Thoracic aorta (tissue), 2 donors: ENCODE measurements at places on chromosomes 2 and 18.

DNA sequence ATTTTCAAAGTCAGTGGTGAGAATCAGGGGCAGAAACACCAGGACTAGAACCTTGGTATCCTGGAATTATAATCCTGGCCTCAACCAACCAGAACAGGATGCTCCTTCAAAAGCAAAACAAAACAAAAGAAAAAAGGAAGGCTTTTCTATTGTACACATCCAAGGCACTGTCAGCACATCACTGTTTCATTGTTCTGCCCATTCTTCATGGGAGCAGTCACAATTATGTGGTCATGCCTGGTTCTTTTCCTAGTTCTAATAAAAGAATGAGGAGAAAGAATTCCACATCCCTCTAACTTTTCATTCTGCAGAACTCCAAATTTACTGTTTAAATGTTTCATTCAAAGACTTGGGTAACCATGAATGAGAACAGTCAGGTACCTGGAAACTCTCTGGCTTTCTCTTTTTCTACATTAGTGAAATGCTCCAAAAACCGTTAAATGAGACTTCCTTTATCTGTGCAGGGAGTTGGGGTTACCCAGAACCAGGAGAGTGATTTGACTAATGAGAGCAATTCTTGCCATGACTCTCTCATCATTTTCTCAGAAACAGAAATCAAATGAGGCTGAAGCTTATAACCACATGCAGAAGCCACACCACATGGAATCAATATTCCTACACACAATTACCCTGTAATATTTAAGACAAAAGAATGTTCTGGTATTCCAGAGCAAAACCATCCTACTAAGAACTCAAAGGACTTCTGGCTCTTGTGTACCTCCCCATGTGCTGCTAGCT, 110.9 kb upstream of the CCDC150 start:
- DNase-seq: no peak

- no peak for DNase-seq
Observed at GRCh38 chr2:96860065-96861029, 2.5 kb upstream of the ANKRD39 start.

DNA sequence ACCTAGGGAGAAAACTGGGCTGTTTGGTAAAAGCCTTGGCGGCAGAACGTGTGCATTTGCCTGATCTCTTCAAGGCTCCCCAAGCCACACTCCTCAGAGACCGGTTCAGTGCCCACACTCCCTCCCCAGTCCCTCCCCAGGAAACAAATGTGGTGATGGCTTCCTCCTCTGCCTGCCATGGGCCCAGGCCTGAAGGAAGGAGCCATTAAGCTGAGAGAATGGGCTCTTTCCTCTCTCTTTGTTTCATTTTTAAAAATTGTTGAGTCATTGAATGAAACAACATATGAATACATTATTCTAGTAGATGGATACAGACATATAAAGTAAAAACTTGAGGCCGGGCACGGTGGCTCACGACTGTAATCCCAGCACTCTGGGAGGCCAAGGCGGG, 50.6 kb upstream of the YWHAQ start:
- DNase-seq: no peak

DNA sequence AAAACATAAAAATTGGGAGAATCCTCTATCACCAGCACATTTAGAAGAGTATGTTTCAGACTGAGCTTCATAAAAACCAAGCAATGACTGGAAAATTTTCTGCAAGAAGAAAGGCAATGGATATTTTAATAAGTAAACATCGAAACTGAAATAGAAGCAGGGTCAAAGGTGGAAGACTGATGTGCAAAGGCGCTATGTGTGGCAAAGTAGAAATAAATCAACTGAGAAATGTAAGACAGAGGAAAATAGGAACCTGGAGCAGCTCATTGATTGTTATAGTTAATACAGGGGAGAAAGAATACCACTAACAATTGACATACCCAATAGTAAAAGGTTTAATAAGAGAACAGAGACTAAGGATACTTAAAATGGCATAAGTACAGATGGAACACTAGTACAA, 818.4 kb downstream of the SOCS6 start:
- DNase-seq: no peak

GRCh38 chr2:44358503-44358902, 2.8 kb downstream of the PREPL start:
- DNase-seq: no peak

GRCh38 chr2:159010340-159010739, 41.9 kb downstream of the TANC1 start:
- DNase-seq: no peak

DNA sequence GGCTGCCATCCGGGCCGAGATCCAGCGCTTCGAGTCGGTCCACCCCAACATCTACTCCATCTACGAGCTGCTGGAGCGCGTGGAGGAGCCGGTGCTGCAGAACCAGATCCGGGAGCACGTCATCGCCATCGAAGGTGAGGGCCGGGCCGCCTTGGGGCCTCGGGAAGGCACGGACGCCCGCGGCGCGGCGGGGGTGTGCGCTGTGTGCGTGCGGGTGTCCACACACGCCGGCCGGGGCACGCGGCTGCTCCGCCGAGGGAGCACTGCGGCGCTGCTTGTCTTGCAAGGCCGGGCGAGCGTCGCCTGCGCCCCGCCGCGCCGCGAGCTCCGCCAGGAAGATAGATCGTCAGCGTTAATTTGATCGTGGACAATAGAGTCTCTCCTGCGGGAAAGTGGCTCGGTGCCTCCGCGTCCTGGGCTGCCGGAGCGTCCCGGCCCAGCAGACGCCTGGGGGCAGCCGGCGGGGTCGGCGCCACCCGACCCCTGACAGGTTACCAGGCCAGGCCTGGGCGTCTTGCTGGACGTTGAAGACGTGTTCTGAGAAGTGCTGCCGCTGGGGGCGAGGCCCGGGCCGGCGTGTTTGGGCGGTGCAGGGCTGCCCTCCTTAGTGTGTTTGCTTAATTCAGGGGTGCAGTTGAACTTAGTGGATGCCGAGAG, 1.0 kb downstream of the AGAP1 start:
- no peak for DNase-seq

DNA sequence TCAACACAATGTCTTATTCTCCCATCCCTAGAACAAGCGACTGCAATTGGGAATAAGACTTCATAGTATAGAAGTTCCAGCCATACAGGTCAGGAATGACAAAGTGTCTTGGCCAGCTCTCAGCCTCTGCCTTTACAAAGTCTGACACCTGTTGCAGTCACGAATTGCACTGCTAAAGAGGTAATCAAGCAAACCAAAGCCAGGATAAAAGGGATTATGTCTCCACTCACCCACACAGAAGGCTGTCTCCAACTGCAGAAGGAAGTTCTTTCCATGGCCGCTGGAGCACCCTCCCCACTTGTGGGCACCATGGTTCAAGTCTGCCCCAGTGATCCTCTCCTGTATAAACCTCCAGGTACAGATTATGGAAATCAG, 114.8 kb upstream of the PKDCC start:
- no peak for DNase-seq

DNA sequence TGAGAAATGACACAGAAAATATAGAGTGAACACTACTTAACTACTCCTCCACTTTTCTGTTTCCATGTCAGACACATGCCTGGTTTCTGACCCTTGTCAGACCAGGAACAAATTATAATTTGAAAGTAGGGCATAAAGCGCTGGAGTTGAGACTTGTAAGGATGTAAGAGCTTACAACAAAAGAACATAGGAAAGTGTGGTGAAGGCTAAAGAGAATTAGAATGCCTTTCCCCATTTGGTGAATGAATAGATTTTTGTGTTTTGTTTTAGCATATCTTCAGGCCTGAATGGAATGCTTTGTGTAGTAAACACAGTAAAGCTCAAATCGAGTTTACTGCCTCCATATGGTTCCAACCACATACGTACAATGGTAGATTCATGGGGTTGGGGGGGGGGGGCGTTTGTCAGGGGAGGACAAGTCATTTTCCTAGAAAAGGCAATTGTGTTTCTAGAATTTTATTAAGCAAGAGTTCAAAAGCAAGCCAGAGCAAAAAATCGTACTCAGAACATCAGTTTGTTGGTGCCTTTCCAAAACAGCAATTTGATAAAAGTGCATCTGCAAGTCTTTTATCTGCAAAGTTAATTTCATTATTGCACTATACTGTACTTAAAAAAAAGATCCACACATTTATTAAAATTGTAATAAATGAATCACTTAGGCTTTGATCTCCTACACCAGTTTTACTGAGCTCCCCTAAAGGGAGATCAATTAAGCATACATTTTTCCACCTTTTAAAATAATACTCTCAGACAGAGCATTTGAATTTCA, 30.9 kb downstream of the NRXN1 start:
- no peak for DNase-seq

GRCh38 chr2:105640246-105640645, 104.5 kb upstream of the NCK2 start:
- DNase-seq: no peak

DNA sequence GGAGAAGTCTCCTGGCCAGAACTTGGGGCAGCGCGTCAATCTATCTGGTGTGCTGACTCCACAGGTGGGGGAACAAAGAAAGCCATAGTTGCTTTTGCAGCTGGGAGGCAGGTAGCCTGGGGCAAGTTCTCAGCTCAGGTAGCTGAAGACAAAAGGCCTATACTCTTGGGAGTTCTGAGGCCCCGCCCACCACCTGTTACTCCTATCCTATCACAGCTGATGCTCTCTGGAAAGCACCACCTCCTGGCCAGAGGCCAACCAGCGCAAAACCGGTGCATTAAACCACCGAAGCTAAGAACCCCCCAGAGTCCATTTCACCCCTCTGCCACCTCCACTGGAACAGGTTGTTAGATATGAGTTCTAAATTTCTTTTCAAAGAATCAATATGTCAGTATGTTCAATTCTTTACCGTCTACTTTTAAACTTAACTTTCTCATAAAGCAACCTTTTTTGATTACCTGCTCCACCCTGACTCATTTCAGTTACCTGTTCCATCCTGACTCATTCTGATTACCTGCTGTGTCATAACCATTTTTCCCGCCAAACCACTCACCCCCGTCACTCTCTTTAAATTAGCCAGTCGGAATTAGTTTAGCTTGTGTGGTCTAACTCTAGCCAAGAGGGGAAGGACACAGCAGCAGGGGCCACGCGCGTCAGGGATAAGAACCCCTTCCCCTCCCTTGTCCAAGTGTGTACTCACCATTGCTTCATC, 43.4 kb downstream of the UPP2 start:
- DNase-seq: no peak

GRCh38 chr18:23237524-23238151, 102.4 kb downstream of the CABLES1 start:
- DNase-seq: peak; percentile 13

GRCh38 chr2:240437861-240438809, 2.7 kb downstream of the GPC1 start:
- no peak for DNase-seq

DNA sequence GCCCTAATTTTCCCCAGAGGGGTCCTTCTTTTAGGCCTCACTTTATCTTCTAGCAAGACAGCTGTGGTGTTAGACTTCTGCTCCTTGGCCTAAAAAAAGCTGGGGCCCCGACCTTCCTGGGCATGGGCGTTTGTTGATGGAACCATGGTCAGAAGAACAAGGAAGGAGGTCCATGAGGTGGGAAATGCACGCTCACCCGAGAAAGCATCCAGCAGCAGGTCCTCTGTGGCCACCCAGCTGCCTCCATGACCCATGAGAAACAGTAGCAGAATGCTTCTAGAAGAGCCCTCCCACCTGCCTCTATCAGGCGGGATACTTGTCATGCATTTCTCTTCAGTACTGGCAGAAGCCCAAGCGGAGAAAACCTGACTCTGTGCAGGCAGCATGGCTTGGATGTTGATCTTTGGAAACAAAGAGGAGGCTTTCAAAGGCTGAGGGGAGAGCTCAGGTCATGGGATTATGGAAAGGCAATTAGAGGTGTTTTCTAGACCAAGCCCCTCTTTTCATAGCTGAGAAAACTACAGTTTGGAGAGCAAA, 249.1 kb downstream of the FAM210A start:
- no peak for DNase-seq

- DNase-seq: no peak
Observed at GRCh38 chr2:70514612-70515055, 39.0 kb downstream of the TGFA start.

DNA sequence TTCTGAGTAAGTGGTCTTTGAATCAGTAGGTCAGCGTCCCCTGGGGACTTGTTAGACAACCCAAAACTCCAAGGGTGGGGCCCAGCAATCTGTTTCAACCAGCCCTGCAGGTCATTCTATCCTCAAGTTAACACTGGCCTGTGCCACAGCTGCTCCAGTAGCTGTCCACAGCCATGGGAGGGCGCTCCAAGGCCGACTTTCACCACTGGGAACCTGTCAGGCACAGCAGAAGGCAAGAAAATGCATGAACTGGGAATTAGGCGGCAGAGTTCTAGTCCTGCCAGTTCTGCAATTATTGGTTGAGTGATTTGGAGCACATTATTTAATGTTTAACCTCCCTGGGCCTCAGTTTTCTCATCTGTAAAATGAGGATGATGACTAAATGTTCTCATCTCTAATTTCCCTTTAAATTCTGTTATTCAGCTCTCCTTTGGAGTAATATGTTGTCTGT, 17.4 kb upstream of the MRPL33 start:
- DNase-seq: peak; percentile 24

- DNase-seq: no peak
Observed at GRCh38 chr18:33146014-33146413, 294.5 kb downstream of the CCDC178 start.

GRCh38 chr2:143719406-143719805, 590.2 kb downstream of the ARHGAP15 start:
- no peak for DNase-seq

DNA sequence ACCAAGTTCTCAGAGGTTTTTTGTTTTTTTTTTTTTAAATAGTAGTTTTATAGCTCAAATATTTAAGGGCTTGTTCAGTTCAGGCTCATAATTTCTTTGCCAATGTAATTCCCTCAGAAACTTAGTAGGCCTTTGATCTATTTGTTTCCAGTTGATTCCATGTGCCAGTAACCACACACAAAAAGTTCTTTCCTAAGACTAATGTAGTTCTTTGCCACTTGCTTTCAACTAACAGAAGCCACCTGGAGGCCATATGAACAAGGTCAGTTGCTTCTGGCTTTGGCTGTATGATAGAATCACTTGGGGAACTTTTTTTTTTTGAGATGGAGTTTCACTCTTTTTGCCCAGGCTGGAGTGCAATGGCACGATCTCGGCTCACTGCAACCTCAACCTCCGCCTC, 100.7 kb downstream of the DTNB start:
- no peak for DNase-seq

GRCh38 chr18:9823805-9824473, 61.8 kb upstream of the TXNDC2 start:
- no peak for DNase-seq

GRCh38 chr2:217794133-217794986, 208.4 kb downstream of the TNS1 start:
- DNase-seq: no peak

DNA sequence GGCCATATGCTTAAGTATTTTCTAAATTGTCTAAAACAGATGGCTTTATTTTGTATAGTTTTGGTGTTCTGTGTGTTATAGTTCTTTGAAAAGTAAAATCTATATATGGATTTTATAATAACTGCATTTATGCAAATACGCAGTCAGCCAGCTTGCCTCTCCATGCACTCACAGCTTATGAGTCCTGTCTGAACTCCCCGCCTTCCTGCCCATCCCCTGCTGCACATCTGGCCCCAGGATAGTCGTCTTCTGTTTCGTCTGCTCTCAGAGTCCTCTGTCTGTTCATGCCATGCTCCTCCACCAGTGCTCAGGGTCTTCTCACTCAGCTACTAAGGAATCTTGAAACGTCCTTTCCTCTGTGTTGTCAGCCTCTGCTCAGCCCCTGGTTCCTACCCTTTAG, 28.2 kb upstream of the ANKRD62 start:
- no peak for DNase-seq

GRCh38 chr2:165594935-165595255, 125.4 kb downstream of the CSRNP3 start:
- no peak for DNase-seq
